ENCODE measurements at places on chromosomes 1 and 21.

DNA sequence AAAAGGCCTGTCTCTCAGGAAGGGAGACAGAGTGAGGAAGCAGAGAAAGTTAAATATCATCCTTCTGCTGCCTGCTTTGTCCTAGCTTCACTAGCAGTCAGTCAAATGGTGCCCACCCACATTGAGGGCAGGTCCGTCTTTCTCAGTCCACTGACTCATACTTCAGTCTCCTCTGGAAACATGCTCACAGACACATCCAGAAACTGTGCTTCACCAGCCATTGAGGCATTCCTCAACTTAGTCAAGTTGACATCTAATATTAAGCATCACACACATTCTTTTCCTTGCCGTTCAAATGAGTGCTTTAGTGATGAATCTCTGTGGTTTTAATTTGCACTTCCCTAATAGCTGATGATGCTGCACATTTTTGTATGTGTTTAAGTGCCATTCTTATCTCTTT lies 777.8 kb upstream of the PRMT6 start:
- no peak for DNase-seq

GRCh38 chr1:36223381-36223995 lies 755 bp upstream of the THRAP3 start:
- DNase-seq = peak; percentile 29

DNA sequence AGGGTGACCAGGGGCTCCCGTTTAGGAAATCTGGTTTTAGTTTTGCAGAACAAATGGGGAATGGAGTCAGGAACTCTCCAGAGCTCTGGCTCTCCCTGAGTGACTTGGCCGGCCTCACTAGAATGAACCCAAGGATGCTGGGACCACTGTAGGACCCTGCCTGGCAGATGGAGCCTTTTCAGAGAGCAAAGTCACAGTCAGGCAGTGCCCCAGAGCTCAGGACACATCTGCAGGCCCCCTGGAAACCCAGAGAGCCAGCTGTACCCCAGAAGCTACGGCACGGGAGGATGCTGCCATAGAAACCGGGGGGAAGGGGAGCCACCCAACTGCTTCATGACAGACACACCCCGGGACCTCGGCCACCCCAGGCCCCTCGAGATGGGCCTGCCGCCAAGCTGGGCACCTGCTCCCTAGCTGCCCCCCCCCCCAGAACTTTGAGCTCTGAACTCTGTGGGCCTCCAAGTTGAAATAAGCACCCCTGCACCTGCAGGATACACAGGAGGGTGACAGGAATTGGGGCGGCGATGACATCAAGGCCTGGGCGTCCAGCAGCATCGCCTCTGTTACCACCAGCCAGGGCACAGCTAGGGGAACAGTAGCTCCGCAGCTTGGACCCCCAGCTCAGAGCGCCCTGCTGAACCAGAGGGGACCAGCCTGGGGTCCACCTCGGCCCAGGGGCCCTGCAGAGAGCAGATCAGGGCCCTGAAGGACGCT lies 91.8 kb upstream of the VAMP3 start:
- no peak for DNase-seq

DNA sequence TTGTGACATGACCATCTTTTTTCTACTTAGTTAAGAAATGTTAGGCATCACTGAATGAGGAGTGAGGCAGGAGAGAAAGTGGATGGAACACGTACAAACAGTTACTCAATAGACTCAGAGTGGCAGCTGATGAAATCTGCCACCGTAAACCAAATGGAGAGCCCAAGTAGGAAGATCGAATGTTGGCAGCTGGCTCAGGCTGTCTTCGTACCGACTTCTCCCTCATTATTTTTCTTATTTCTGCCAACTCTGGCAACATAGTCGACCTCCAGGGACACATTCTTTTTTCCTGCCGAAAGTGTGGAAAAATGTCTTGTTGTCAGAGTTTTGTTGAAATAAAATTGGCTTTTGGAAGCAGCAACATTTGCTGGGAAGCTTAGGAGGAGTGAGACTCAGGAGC lies 143.3 kb downstream of the GREM2 start:
- DNase-seq = no peak

Data from SW480 (cell line).